ENCODE measurements at places on chromosomes 16 and 17.
A peak's percentile ranks its signal among the peaks of the same experiment; 100 is the strongest.

DNA sequence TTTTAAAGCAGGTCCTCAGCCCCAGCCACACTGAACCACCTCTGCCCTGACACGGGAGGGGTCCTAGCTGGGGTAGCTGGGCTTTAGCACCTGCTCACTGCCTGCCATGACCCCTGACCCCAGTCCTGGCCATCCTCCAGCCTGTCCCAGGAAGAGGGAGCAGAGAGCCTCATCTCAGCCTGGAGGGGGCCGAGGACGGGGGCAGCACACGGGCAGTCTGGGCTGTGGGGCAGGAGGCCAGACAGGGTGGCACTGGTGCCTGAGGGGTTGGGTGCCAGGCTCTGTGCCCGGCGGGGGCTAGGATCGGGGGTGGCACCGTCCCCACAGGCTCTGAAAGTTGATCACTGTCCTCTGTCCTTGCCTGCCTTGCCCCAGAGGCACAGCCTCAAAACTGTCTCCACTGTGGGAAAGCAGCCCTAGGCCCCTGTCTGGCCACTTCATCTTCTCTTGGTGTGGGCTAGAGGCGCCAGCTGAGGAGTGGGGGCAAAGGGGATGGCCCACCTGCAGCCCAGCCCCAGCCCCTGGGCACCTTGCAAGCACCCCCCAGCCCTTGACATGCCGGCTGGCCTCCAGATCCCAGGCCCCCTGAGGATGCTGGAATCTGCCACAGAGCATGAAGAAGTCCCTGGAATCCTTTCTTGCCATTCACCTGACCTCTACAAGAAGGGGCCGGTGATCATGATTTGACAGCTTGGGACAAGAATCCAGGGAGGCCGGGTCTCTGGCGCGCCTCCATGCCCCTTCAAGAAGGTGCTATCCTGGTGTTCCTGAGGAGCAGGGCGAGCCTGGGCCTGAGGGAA is 15.7 kb downstream of the ENDOV start:
- peaks cover 12% of the 10 kb centered on the region for H3K4me1 ChIP-seq
- H3K27me3 ChIP-seq: no peaks in the 10 kb centered on the region
- H3K36me3 ChIP-seq: no peaks in the 10 kb centered on the region
- H3K4me3 ChIP-seq: no peak overlapping the region

- H3K4me3 ChIP-seq: no peak overlapping the region
- H3K27ac ChIP-seq: peak overlapping the region; percentile 83
- DNase-seq: no peak
- H3K36me3 ChIP-seq: no peaks in the 10 kb centered on the region
- H3K27me3 ChIP-seq: peaks cover 4% of the 10 kb centered on the region
- H3K4me1 ChIP-seq: peaks cover 20% of the 10 kb centered on the region
Observed at GRCh38 chr17:78933959-78934568, 8.9 kb upstream of the TIMP2 start.

DNA sequence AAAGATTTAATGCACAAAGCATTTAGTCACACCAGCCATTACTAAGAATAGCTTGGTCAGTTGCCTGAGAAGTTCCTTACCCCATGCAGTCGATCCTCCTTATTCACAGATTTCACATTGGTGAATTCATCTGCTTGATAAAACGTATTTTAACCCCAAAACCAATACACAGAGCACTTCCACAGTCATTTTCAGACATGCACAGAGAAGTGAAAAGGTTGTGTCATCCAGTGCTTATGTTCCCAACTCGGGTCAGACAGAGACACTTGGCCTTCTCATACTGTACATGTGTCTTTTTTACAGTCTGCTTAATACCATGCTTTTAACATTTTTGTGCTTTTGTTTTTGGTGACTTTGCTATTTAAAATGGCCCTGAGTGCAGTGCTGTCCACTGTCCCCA is 219.7 kb downstream of the SPECC1 start:
- peaks cover 15% of the 10 kb centered on the region for H3K4me1 ChIP-seq
- H3K36me3 ChIP-seq: peaks cover 2% of the 10 kb centered on the region
- no peak overlapping the region for H3K4me3 ChIP-seq
- no peak overlapping the region for H3K27ac ChIP-seq
- no peaks in the 10 kb centered on the region for H3K27me3 ChIP-seq

GRCh38 chr17:74078363-74078941 is 125.0 kb upstream of the RPL38 start:
- no peaks in the 10 kb centered on the region for H3K4me1 ChIP-seq
- DNase-seq: no peak
- H3K4me3 ChIP-seq: no peak overlapping the region
- H3K27ac ChIP-seq: no peak overlapping the region

DNA sequence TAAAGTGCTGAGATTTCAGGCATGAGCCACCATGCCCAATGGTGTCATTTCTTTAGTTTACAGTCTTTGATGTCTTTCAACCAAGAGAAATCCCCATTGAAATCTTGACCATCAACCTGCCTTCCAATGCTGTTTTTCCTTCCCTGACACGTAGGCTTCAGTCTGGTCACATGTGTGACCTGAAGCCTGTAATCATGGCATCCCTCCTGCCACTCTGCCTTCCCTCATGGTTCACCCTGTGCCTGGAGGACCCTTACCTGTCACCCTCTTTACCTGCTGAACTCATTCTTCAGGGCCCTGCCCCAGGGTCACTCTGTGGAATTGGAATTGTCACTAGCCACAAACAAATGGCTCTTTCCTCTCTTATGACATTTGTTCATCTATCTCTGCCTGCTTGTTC is 18.1 kb upstream of the ARHGAP23 start:
- peaks cover 7% of the 10 kb centered on the region for H3K27me3 ChIP-seq
- peaks cover 5% of the 10 kb centered on the region for H3K4me1 ChIP-seq
- no peak for DNase-seq
- no peak overlapping the region for H3K27ac ChIP-seq

DNA sequence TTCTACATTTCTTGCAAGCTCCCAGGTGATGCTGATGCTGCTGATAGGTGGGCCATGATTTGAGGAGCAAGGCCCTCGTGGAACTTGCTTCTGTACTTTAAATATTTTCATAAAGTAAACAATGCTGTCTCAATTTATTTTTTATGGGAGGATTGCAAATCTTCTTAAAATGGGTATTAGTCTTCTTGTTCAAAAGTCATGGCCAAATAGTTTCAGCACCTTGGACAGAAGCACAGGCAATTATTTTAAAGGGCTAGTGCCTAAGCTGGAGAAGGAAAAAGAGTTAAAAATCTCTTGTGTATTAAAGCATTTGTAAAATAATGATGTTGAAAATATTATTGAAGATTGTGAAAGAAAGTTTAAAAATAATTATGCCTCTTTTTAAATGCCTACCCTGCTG is 50.5 kb downstream of the GPR139 start:
- no peak for DNase-seq
- no peak overlapping the region for H3K4me3 ChIP-seq
- H3K27me3 ChIP-seq: peaks cover 2% of the 10 kb centered on the region

GRCh38 chr16:25258861-25259179 is 1.2 kb upstream of the ZKSCAN2 start:
- H3K27ac ChIP-seq: peak overlapping the region; percentile 95
- no peaks in the 10 kb centered on the region for H3K27me3 ChIP-seq
- peak overlapping the region; percentile 85 for H3K4me3 ChIP-seq
- peaks cover 24% of the 10 kb centered on the region for H3K36me3 ChIP-seq

GRCh38 chr17:77842528-77843147 is 115.9 kb upstream of the TNRC6C start:
- H3K36me3 ChIP-seq: no peaks in the 10 kb centered on the region
- peaks cover 8% of the 10 kb centered on the region for H3K27me3 ChIP-seq
- peaks cover 40% of the 10 kb centered on the region for H3K4me1 ChIP-seq
- H3K4me3 ChIP-seq: no peak overlapping the region
- peak overlapping the region; percentile 87 for H3K27ac ChIP-seq
- no peak for DNase-seq

- no peak overlapping the region for H3K27ac ChIP-seq
- no peak overlapping the region for H3K4me3 ChIP-seq
- H3K4me1 ChIP-seq: peaks cover 12% of the 10 kb centered on the region
- peaks cover 28% of the 10 kb centered on the region for H3K27me3 ChIP-seq
Observed at GRCh38 chr17:59485946-59486345, 79.5 kb upstream of the DHX40 start.

- no peak overlapping the region for H3K27ac ChIP-seq
- H3K4me1 ChIP-seq: peaks cover 10% of the 10 kb centered on the region
- H3K4me3 ChIP-seq: no peak overlapping the region
- DNase-seq: no peak
- no peaks in the 10 kb centered on the region for H3K36me3 ChIP-seq
- no peaks in the 10 kb centered on the region for H3K27me3 ChIP-seq
Observed at GRCh38 chr17:45438931-45439610, 6.4 kb upstream of the ARHGAP27 start.

GRCh38 chr16:938136-938535 is 32.6 kb downstream of the LMF1 start:
- H3K27me3 ChIP-seq: no peaks in the 10 kb centered on the region
- no peak overlapping the region for H3K27ac ChIP-seq
- peaks cover 17% of the 10 kb centered on the region for H3K36me3 ChIP-seq
- no peak for DNase-seq
- no peaks in the 10 kb centered on the region for H3K4me1 ChIP-seq

DNA sequence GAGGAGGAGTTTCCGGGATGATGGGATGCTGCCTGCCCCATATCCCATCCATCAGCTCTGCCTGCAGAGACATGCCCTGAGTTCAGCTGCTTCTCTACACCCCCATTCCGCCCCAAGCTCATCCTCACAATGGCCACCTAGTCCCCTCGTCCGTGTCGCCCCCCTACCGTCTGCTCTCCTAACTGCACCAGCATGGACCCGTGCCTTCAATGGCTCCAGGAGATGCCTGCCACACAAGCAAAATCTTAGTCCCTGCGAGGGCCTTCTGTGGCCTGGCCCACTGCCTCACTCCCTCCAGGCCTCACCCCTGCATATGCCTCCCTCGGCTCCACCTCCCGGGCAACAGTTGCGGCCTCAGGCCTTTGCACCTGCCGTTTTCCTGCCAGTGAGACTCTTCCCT is 1.8 kb upstream of the TELO2 start:
- H3K27me3 ChIP-seq: no peaks in the 10 kb centered on the region
- no peak overlapping the region for H3K4me3 ChIP-seq
- H3K27ac ChIP-seq: no peak overlapping the region
- no peaks in the 10 kb centered on the region for H3K36me3 ChIP-seq
- DNase-seq: no peak

DNA sequence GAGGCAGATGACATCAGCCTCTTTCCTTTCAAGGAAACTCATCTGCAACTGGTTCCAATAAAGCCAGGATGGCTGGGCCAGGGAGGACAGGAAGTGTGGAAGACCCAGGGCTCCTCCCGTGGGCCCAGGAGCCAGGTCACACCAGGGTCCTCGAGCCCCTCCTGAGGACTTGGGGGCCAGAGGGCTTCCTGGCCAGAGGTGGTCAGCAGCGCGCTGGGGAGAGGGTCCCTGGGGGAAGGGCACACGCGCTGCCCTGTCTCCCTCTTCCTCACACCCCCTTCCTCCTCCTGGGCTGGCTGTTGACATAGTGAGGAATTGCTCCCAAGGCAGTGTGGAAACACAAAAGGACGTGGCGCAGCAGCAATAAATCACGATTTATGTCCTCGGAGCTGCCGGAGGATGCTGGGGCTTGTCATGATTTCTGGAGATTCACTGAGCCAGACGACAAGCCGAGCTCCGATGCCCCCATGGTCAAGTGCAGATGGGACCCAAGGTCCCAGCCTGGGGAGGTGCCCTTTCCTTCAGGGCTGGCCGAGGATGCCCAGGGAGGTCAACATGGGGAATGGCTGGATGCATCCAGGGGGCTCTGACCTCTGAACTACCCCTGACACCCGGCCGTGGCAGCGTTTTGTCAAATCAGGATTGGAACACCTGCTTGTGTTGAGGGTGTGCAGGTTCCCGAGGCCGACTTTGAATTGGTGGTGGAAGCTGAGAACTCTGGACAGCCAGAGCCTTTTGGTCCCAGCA is 152.6 kb downstream of the IRF8 start:
- no peak overlapping the region for H3K27ac ChIP-seq
- H3K36me3 ChIP-seq: no peaks in the 10 kb centered on the region
- peaks cover 17% of the 10 kb centered on the region for H3K27me3 ChIP-seq
- H3K4me1 ChIP-seq: no peaks in the 10 kb centered on the region

GRCh38 chr17:79966681-79967080 is 69.0 kb downstream of the TBC1D16 start:
- H3K36me3 ChIP-seq: no peaks in the 10 kb centered on the region
- DNase-seq: no peak
- H3K27me3 ChIP-seq: peaks cover 11% of the 10 kb centered on the region
- no peaks in the 10 kb centered on the region for H3K4me1 ChIP-seq
- no peak overlapping the region for H3K27ac ChIP-seq

DNA sequence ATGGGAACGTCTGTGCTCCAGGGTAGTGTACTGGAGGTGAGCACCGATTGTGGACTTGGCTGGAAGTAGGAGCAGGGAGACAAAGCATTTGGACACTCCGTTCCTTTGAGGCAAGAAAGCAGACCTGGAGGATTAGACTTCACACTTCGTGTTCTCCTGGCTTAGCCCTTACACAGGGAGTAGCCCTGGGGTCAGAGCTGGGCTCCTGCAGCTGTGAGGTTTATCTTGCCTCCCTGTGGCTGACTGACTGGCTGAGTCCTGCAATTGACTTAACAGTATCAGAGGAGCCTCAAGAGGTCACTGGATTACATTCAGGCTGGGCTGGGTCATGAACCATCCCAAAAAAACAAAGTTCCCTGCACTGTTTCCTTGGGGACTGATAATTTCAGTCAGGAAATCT is 37.1 kb downstream of the MPRIP start:
- H3K27me3 ChIP-seq: no peaks in the 10 kb centered on the region
- peaks cover 10% of the 10 kb centered on the region for H3K4me1 ChIP-seq
- no peak overlapping the region for H3K4me3 ChIP-seq

- DNase-seq: no peak
- no peak overlapping the region for H3K27ac ChIP-seq
- no peaks in the 10 kb centered on the region for H3K27me3 ChIP-seq
- H3K4me1 ChIP-seq: peaks cover 8% of the 10 kb centered on the region
- no peaks in the 10 kb centered on the region for H3K36me3 ChIP-seq
- no peak overlapping the region for H3K4me3 ChIP-seq
Observed at GRCh38 chr17:2946144-2946543, 117.3 kb downstream of the OR1D5 start.

GRCh38 chr17:44132275-44132821 is 8.9 kb upstream of the HDAC5 start:
- H3K36me3 ChIP-seq: no peaks in the 10 kb centered on the region
- no peak for DNase-seq
- H3K4me1 ChIP-seq: peaks cover 10% of the 10 kb centered on the region
- peaks cover 3% of the 10 kb centered on the region for H3K27me3 ChIP-seq
- no peak overlapping the region for H3K4me3 ChIP-seq

DNA sequence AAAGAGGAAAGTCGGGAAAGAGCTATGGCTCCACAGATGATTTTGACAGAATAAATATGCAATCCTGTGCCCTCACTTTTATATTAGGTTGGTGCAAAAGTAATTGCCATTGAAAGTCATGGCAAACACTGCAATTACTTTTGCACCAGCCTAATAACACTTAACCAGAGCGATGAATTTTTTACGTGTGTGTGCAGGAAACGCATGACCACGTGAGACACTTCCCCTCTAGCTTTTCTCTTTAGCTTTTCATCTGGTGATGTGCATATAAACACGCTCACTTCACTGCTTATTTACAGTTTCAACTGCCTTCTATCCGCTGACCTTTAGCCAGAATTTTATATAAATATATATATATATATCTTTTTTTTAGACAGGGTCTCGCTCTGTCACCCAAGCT is 216.3 kb upstream of the PSMD7 start:
- H3K27ac ChIP-seq: no peak overlapping the region
- H3K4me3 ChIP-seq: no peak overlapping the region
- no peaks in the 10 kb centered on the region for H3K36me3 ChIP-seq
- DNase-seq: no peak
- no peaks in the 10 kb centered on the region for H3K4me1 ChIP-seq

GRCh38 chr16:234468-235305 is at the start of gene FAM234A:
Gene FAM234A (plus strand): TSS chr16:234821. CDS start chr16:254414, 19,593 bp downstream.
- H3K27me3 ChIP-seq: peaks cover 8% of the 10 kb centered on the region
- H3K27ac ChIP-seq: peak within 1 kb of the TSS; percentile 95
- H3K4me3 ChIP-seq: peak within 1 kb of the TSS; percentile 95
- DNase-seq: peak; percentile 96

All from activated CD8-positive, alpha-beta memory T cell treated with anti-CD3 and anti-CD28 coated beads, Interleukin-2, amount 10 ng/mL, durations not matched to agents 7 days and 5 days (primary cell).